NCI-H1694 treated with DMSO at 0.1 percent for 48 hours (cell line): ENCODE measurements at places on chromosomes 7 and 10.
A peak's percentile ranks its signal among the peaks of the same experiment; 100 is the strongest.

DNA sequence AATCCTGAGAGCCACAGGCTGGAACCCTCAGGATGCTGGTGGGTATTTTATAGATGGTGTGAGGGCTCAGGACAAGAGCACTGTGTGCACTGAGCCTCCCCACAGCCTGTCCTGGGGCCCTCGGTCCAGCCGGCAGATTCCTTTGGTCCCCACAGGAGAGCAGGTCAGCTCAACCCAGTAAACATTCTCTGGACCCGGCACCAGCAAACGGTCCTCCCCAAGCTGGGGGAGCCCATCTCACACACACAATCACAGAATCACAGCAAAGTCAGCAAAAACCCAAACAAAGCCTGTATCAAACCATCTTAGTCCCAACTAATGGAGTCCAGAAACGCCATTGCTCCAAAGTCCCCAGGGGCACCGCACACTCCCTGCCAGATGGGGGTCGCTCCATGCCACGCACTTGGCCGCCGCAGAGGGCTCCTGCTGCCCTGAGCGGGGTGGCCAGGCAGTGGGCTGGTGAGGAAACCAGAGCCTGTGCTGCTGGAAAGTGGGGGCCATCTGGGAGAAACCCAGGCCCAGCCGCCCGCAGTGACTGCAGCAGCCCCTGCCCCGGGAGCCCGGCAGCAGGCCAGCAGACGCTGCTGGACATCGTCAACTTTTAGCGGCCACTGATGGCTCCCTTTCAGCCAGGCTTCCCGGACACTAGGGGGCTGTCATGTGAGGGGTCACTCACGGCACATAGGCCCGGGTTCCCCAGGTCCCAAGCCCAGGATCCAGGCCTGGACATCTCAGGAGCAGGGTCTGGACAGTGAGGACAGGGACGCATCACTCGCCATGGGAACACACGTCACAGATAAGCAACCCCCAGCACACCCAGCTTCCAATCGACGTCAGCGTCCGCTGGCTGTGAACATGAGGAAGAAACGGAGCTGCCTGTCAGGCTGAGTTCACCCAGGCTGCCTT, 52.6 kb downstream of the DPYSL4 start:
- no peak for DNase-seq

GRCh38 chr10:105707603-105708002, 1066.5 kb downstream of the SORCS3 start:
- no peak for DNase-seq

DNA sequence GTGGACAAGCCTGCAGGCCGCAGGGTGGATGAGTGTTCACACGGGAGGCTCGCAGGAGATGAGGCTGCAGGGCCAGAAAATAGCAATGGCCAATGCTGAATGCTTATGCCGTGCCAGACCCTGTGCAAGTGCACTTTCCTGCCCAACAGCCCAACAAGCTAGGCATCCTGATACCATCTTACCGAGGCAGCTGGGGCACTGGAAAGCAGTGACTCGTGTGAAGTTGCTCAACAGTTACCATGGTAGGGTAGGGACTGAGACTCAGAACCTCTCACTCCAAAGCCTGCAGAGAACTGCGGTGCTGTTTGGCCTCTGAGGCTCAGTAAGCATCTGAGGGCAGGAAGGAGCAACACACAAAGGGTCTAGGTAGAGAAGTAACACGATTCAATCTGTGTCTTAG, 43.7 kb downstream of the JAZF1 start:
- DNase-seq, result no peak

DNA sequence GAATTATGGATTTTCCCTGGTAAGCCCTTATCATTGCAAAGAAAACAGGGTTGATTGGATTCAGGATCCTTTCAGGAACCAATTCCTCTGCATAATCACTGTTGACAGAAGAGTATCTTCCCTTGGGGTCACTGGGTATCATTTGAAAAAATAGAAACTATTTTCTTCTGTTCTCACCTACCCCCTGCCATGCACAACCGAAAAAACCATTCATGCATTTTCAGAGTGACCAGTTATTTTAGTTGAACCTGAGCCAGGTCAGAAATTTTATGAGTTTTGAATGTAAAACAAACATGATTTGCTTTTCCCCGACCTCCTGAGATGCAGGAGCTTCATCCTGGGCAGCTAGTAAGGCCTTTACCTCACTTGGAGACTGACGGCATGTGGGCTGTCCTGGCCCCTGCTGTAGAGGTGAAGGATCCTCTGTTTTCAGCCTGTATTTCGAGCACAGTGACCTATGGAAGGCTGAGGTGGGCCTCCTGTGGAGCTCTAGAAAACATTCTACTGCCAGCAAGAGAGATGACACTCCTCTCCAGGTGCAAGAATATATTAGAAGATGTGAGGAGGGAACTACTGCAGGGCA, 30.1 kb downstream of the TMEM178B start:
- no peak for DNase-seq

DNA sequence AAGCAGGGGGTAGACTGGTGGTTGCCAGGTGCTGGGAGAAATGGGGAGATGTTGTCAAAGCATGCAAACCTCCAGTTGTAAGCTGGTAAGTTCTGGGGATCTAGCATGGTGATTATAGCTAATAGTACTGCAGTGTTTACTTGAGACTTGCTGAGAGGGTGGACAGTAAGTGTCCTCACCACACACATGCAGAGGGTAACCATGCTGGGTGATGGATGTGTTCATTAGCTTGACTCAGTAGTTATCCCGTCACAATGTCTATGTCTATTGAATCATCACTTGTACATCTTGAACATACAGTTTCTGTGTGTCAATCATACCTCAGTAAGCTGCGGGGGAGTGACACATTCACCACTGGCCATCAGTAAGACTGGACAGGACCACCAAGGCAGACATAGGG, 42.1 kb downstream of the GSDME start:
- no peak for DNase-seq

GRCh38 chr10:100886091-100886490, 26.7 kb upstream of the SLF2 start:
- DNase-seq, result no peak

- DNase-seq, result peak; percentile 45
Observed at GRCh38 chr10:93745408-93746065, 12.2 kb upstream of the LGI1 start.

DNA sequence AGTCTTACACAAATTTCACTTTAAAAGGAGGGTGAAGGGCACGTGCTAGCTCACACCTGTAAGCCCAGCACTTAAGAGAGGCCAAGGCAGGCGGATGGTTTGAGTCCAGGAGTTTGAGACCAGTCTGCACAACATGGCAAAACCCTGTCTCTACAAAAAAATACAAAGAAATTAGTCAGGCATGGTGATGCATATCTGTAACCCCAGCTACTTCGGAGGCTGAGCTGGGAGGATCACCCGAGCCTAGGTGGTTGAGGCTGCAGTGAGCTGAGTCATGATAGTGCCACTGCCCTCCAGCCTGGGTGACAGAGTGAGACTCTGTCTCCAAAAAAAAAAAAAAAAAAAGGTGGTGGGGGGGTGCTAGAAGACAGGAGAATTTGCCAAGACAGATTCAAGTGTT, 237.3 kb upstream of the KLF14 start:
- DNase-seq, result no peak

DNA sequence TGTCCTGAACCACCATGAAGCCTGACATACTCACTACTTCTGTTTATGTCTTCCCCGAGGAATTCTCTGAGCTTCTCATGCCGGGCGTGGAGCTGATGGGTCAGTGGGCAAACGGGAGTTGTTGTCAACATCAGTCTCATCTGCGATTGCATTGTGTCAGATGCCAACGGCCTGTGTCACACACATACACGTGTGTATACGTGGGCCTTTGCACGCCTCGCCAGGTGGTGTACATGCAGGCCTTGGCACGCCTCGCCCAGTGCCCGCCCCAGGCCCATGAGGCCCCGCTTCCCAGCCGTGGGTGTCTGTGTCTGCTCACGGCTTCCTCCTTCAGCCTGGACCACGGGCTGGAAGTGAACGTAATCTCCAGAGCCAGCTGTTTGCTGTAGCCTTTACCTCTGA, 7.5 kb upstream of the CSGALNACT2 start:
- DNase-seq, result no peak

DNA sequence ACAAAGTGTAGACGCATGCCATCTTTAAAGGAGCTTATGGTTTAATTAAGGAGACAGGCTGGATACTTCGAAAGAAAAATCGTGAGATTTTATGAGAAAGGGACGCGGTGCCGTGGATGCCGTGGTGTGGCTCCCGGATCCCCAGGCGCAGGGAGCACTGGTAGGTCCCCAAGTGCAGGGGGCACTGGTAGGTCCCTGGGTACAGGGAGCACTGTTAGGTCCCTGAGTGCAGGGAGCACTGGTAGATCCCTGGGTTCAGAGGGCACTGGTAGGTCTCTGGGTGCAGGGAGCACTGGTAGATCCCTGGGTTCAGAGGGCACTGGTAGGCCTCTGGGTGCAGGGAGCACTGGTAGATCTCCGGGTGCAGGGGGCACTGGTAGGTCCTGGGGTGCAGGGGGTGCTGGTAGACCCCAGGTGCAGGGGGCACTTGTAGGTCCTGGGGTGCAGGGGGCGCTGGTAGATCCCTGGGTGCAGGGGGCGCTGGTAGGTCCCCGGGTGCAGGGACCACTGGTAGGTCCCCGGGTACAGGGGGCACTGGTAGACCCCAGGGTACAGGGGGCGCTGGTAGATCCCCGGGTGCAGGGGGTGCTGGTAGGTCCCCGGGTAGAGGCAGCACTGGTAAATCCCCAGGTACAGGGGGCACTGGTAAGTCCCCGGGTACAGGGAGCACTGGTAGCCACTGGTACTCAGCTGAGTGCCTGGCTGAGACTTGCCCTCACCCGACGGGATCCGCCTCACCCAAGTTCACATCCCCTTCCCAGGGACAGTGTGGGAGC, 14.1 kb downstream of the PRKAG2 start:
- no peak for DNase-seq

GRCh38 chr10:7408291-7409044, 2.4 kb downstream of the SFMBT2 start:
- no peak for DNase-seq

GRCh38 chr7:26284995-26285632, 6.5 kb upstream of the SNX10 start:
- DNase-seq, result no peak
